Kidney glomerular epithelial cell (primary cell): ENCODE measurements at places on chromosomes 2 and 18.
A peak's percentile ranks its signal among the peaks of the same experiment; 100 is the strongest.

- no peak for DNase-seq
Measured at GRCh38 chr2:200403814-200404213, 97.3 kb downstream of the SPATS2L start.

DNA sequence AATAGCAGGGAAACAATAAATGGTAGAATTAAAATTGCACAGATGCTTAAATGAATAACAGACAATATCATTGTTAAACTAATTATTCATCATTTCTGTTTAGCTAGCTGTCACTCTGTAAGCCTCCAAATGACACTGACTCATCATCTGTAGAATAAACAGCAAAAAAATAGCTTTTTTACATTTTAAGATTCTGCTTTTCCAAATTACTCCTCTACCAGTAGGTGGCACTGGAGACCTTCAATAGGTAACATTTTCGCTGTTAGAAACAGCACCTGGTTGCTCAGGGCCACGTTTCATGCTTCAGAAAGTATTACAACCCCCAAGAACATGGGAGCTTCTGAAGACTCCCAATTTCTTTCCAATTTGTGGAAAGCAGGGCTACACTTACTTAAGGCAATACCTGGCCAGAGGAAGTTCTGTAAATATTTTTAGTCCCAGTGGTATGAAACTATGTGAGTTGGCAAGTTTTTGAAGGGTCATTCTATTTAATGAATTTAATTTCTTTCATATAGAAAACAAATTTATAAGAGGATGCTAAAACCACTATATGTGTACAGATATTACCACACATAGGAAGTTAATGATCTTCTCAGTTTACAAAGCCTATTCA lies 45.4 kb downstream of the TTN start:
- peak; percentile 18 for DNase-seq

- peak; percentile 63 for DNase-seq
Measured at GRCh38 chr2:202815548-202816360, 55.8 kb downstream of the ICA1L start.

DNA sequence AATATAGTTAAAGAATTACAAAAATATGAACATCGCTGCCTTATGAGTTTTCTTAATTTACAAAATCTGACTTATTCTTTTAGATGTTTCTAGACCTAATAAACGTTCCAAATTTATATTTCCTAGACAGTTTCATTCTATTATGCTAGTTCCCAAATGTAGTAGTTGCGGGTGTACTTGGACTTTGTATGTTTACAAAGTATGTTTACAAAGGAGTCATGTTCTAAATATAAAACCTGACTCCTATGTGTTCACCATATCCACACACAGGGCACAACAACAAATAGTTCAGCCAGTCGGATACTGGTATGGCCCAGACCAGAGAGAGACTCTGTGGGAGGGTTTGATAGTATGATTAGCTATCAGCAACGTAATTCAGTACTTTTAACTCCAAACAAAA lies 230.7 kb downstream of the KCNH7 start:
- DNase-seq = no peak

DNA sequence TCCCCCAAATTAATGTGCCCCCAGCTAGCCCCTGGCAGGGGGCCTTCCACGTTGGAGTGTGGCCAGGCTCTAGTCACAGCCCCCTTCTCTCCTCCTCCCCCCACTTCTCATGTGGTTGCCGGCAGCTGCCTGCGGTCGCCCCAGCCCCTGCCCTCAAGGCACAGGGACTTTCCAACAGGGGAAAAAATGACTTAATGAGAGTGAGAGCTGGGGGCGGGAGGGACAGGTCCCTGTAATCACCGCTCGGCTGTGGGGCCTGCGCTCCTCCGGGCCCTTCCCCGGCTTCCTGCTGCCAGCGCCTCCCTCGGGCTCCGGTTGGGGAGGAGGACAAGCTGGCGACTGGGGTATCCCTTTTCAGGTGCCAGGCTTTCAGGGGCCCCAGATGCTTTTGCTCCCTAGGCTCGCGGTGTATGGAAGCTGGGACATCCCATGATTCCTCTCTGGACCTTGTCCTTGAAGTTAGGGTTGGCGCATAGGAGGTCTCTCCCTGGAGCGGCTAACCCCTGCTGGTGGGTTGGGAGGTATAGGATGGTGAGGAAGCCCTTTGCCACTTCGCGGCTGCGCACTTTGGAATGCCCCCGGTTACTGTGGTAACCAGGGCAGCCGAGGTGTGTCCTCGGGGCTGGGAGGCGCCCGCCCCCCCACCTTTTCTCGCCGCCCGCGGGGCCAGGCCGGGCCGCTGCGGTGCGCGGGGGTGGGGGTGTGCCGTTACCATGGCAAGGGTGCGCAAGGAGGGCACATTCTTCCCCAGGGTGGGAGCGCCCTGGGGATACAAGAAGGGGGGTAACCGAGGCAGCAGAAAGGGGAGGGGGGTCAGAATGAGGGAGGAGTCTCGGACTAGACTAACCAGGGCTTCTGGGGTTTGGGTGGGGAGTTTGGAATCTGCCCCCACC lies 16.1 kb downstream of the WNT10A start:
- DNase-seq = peak; percentile 63

DNA sequence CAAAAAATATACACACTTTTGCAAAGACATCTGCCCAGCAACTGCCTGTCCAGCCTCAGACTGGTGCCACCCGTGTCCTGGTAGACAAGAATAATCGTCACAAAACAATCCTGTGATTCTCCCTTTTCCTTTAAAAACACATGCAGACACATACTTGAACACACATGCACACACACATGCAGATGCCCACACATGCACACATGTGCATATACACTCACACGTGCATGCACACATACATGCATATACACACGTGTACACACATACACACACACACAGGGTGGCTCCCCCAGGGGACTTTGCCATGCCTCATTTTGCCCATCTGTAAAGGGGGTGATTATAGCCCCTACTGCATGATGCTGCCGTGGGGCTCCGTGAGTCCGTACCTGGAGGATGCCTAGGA lies 24.9 kb upstream of the ALPP start:
- no peak for DNase-seq

DNA sequence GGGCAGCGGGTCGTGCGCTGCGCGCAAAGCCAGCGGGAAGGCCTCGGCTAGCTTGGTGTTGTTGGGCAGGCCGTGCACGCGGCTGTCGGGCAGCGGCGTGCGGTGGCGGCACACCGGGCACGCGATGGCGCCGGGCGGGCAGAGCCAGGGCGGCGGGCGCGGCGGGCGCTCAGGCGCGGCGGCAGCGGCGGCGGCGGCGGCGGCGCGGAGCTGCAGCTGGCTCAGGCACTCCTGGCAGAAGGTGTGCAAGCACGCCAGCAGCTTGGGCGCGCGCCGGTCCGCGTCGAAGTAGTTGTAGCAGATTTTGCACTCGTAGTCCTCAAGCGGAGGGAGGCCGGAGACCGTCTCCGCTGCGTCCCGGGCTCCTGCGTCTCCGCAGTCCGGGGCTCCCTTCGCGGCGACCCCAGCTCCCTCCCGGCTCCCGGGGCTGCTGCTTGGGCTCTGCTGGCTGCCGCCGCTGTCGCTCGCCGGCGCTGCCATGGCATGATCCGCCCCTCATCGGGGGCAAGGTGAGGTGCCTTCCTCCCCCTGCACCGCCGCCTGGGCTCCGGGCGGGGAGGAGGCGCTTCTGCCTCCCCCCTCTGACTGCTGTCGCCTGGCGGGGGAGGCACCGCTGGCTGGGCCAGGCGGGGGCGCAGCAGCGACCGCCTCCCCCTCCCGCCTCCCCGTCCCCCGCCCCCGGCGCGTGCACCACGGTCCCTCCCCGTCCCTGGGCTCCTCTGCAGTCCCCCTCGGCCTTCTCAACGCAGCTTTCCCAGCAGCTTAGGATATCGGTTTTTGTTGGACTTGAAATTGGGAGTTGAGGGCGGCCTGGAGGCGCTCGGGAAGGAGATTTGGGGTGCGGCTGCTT lies 21.0 kb upstream of the PAX3 start:
- DNase-seq = no peak
